ENCODE measurements at places on chromosomes 5 and 9.
A peak's percentile ranks its signal among the peaks of the same experiment; 100 is the strongest.

DNA sequence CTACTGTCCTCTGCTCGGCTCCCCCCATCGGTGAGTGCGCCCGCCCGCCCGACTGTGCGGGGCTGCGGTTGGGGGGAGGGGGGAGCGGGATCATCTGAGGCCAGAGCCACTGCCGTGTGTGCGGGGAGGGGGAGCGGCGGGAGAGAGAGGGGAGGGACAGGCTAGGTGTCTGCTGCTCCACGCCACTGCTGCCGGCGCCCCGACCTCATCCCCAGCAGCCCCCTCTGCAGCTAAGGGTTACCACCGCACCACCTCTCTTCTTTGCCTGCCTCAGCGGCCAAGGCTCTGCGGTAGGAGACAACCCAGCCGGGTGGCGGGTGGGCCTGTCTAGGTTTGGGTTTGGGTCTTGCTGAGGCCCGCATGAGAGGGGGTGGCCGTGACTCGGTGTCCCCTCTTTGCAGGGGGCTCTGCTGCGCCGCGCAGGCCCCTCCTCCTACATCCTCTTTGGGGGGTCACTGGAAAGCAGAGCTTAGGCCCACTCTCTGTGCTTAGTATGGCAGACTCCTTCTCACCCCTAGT is 670 bp upstream of the PURA start:
- DNase-seq = peak; percentile 21

- no peak for DNase-seq
Measured at GRCh38 chr9:98314381-98315066, 59.1 kb upstream of the TBC1D2 start.

DNA sequence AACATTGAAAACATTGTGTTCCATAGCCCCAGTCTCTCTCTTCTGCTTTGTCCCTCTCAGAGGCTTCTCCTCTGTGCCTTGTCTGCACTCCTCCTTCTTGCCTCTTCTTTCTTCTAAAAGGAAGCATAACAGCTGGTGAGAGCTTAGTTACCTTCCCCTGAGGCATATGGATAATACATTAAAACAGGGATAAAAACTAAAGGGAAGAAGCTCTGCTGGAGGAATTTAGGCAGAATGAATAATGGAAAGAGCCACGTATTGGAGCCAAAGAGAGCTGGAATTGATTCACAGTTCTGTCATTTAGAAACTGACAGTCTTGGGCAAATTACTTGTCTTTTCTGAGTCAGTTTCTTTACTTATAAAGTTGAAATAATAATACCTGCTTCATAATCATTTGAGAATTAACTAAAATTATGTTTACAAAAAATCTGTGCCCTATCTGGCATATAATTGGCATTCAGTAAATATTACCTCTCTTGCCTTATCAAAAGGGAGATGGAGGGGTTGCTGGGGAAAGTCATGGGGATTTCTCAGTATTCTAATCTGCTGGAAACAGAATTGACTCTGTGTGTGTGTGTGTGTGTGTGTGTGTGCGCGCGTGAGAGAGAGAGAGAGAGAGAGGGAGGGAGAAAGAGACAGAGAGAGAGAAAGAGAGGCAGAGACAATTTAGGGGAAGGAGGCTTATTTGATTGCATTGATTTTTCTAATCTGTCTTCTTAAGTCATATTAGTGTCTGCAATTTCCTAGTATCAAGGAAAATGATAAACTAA is 20.2 kb downstream of the ZNF474 start:
- DNase-seq = no peak

GRCh38 chr5:60794691-60795090 is 49.4 kb downstream of the ELOVL7 start:
- no peak for DNase-seq

- DNase-seq = no peak
Measured at GRCh38 chr5:173750538-173751265, 134.3 kb upstream of the BOD1 start.

- DNase-seq = no peak
Measured at GRCh38 chr5:174189654-174190541, 144.4 kb downstream of the NSG2 start.

DNA sequence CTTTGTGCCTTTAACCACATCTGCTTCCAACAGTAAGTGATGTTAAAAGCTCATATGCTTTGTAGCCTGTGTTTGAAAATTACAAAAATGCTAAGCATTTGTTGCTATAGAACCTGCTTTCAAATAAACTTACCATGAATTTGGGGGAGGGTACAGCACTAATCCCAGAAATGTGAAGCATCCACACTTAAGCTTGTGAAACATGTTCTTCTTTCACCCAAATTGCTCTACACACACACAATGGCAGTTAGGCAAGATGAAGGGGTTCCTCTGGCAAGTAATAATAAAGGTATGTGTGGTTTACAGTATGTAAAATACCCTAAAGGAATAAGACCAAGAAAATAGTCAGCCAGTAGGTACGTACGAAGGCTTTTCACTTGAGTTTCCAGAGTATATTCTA is 165.6 kb downstream of the SMARCA2 start:
- DNase-seq = no peak

GRCh38 chr9:73743826-73744225 is 592.2 kb downstream of the ANXA1 start:
- DNase-seq = no peak

DNA sequence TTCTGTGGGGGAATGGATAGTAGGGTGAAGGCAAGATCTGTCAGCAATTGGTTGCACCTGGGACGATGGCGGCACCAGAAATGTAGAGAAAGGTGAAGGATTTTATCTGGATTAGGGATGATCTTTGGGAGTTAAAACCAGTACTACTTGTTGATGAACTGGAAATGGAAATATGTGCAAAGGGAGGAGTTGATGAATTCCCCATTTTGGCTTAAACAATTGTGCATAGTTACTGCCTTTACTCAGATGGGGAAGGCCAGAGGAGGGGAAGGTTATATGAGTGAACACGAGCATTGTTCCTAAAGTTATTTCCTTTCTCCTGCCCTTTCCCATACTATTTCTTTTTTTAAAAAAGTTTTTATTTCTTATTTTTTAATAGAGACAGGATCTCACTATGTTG is 19.1 kb downstream of the NNT start:
- no peak for DNase-seq

DNA sequence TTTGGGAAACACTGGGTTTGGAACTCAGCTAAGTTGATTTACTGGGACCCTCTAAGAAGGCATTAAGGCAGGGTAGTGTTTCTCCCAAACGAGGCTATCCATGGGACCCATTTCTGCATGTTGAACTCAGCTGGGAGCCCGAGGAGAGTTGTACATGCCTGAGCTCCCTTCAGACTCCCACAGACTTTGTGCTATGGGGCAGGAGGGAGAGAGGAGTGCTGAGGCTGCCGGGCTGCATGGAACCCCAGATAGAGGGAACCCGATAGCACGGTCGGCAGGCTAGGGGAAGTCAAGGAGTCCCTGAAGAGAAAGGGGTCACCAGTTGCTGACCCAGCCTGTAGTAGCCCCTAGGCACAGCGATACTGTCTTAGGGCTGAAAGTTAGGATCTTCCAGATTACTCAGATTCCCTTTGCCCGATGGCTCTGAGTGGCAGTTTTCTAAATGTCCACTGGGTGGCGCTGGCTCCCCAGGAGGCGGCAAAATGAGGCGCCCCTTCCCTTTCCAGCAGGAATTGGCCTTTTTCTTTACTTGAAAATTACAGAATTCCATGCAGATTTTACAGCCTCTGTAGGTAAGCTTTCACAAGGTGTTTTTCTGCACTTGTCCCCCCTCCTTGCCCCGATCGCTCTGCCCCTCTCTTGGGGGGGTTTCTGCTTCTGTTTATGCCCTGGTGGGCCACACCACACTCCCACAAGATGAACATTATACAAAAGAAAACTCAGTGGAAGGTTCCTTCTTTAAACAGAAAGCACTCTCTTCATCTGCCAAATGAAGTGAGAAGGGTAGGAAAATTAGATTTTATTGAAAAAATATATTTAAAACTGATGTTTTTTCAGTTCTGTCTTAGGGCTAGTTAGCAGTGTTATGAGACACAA is 17.8 kb downstream of the NANS start:
- no peak for DNase-seq

GRCh38 chr5:178777520-178777919 is 47.1 kb upstream of the ZNF354A start:
- no peak for DNase-seq

DNA sequence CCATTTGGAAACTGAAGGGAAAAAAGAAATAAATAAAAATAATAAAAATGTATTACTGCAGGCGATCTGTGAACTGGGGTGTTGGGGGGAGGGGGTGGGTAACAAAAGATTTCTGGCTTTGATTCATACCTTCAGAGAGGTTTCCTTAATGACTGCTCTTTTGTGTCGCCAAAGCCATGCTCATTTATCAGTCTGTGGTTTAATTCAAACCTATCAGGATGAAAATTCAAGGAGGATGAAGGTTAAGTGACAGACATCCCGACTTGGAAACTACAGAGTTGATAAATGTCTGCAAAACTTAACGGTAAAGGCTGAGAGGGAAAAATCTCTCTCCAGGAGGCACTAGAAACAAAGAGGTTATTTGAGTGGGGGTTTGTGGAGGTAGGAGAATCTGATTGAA is 278.2 kb downstream of the PSAT1 start:
- no peak for DNase-seq

- DNase-seq = no peak
Measured at GRCh38 chr9:14043483-14043882, 270.5 kb downstream of the NFIB start.

DNA sequence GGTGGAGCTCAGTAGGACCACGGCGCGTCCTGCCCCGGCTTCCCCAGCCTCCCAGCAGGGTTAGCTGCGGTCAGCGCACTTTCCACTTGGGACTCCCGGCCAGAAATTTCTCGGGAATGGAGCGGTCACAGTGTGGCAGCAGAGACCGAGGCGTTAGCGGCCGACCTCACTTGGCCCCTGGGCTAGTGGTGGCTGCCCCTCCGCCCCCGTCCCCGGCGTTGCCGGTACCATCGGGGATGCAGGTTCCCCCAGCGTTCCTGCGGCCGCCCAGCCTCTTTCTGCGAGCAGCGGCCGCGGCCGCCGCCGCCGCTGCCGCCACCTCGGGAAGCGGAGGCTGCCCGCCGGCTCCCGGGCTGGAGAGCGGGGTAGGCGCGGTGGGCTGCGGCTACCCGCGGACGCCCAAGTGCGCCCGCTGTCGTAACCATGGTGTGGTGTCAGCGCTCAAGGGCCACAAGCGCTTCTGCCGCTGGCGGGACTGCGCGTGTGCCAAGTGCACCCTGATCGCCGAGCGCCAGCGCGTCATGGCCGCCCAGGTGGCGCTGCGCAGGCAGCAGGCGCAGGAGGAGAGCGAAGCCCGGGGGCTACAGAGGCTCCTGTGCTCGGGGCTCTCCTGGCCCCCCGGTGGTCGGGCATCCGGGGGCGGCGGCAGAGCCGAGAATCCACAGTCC is 460 bp downstream of the DMRTA1 start:
- peak; percentile 37 for DNase-seq

DNA sequence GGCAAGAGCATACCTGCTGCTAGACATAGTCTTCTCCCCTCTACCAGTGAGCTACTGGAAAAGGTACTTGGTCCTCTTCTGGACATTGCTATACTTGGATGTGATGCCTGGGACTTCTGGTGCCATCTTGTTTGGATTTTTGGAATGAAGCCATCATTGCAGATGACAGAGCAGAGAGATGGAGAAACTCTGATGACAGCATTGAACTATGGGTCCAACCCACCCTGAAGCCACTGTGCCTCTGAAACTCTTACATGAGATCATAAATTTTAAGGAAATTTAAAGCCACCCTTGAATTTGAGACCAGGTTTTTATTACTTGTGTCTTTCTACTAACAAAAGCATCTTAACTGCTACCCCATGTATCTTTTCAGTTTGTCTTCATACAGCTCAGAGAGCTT is 151.1 kb upstream of the SMIM23 start:
- no peak for DNase-seq

DNA sequence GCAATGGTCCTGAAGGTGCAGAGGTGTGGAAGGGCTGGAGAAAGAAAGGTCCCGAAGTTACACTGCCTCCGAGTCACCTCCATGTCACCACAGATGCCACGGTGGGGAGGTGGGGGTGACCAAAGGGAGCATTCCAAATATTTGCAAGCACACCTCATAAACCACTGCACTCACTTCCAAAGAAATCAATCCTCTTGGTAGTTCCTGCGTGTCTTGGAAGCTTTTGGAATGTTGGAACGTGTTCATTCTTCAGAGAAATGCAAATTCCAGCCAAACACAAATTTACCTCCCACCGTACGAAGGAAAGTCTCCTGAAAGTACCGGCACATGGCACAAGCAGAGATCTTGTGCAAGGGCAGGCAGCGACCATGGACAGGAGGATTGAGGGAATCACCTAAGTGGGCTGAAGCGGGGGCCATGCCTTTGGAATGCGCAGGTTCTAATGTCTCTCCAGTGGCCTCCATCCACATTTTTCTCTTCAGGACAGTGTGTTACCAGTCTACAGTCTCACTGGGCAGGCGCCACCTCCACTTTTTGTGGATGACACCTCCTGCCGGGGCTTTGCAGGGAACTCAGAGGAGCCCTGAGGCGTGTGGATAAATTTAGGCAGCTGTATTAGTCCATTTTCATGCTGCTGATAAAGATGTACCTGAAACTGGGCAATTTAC is 54.0 kb downstream of the NSUN2 start:
- no peak for DNase-seq

GRCh38 chr9:69223605-69224004 is 49.5 kb downstream of the TJP2 start:
- DNase-seq = peak; percentile 50

DNA sequence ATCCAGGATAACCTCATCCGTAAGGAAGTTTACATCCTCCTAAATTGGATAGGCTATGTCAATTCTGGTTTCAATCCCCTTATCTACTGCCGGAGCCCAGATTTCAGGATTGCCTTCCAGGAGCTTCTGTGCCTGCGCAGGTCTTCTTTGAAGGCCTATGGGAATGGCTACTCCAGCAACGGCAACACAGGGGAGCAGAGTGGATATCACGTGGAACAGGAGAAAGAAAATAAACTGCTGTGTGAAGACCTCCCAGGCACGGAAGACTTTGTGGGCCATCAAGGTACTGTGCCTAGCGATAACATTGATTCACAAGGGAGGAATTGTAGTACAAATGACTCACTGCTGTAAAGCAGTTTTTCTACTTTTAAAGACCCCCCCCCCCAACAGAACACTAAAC is 1.3 kb downstream of the ADRB2 start:
- no peak for DNase-seq

DNA sequence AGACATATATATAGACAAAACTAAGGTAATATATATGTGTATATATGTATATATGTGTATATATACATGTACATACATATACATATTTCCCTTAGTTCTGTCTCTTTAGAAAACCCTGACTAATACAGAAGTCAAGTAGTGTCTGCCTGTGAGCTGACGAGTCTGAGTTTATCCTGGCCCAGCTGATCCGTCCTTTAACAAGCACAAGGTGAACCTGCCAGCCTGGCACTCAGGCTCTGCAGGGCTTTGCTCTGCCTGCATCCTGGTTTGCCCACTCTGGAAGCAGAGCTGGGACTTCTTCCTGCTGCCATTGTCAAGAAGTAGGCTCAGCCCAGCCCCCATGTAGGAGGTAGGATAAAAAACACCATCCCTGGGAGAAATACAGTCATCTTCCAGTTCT is 388.0 kb downstream of the ICE1 start:
- DNase-seq = no peak

DNA sequence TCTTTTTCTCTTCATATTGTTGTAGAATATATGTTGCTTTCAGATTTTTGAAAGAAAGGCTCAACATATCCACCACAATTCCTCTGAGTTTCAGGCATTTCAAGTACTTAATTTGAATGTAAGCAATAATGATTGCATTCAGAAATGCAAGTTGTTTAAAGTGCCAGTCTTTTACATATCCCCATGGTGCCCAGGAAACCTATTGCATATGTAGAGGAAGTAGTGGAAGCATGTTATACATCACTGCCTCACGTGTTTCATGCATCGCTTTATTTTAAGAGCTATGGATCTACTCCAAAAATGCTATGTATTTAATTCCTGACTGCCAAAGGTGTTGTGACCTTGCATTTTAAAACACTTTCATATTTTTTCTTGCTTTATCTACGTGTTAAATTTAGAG is 28.1 kb downstream of the CPEB4 start:
- no peak for DNase-seq

Data from 8988T (cell line).